ENCODE measurements at places on chromosomes 5 and 9. TPM values are rescaled to one million over a fixed set of nuclear protein-coding genes. Genes with fewer than 3 reads are reported as not detected.

DNA sequence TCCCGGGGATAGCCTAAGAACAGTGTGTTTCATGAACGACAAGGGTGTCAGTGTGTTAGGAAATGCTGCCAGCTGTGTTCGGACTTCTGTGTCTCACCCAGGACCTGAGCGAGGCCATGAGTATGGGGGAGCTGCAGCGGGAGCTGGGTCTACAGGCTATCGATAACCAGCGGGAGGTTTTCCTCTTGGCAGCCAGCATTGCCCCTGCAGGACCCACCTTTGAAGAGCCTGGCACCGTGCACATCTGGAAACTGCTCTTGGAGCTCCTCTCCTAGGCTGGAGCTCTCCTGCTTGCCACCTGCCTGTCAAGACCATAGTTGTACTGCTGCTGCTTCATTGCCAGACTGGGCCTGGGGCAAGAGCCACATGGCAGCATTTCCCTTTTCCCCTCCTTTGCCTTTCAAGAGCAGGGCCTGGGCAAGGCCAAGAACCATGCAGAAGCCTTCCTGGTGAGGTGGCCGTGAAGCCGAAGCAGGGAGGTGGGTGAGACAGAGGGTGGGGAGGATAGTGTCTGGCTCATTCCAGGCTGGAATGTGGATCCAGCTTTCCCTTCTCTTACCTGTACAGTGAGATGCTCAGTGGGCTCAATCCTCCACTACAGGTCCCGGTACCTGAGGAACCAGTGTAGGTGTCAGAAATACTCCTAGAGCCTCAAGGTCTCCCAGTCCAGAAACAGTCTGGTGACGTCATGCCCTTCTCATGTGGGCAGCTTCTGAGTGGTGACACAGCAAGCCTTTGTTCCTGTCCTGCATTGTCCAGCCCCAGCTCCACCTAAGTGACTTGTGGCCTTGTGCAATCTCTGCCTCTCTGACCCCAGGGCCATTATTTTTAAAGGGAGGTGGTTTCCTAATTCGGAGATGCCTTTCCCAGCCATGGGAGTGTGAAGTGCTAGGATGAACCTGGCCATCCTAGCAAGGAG lies 6.6 kb downstream of the ARL10 start:
- peak overlapping the region; percentile 56 for H3K27ac ChIP-seq
- no peak overlapping the region for H3K4me3 ChIP-seq
- peaks cover 9% of the 10 kb centered on the region for H3K4me1 ChIP-seq
- H3K36me3 ChIP-seq, result peaks cover 42% of the 10 kb centered on the region
- no peaks in the 10 kb centered on the region for H3K27me3 ChIP-seq
- DNase-seq, result no peak

GRCh38 chr5:171288066-171288465 lies 21.0 kb upstream of the TLX3 start:
- no peak overlapping the region for H3K4me3 ChIP-seq
- H3K4me1 ChIP-seq, result no peaks in the 10 kb centered on the region
- peaks cover 23% of the 10 kb centered on the region for H3K27me3 ChIP-seq
- H3K36me3 ChIP-seq, result no peaks in the 10 kb centered on the region

- H3K36me3 ChIP-seq, result no peaks in the 10 kb centered on the region
- H3K4me1 ChIP-seq, result peaks cover 47% of the 10 kb centered on the region
- no peaks in the 10 kb centered on the region for H3K27me3 ChIP-seq
These were observed 165.3 kb downstream of the ZNF608 start for GRCh38 chr5:124580925-124581737.

DNA sequence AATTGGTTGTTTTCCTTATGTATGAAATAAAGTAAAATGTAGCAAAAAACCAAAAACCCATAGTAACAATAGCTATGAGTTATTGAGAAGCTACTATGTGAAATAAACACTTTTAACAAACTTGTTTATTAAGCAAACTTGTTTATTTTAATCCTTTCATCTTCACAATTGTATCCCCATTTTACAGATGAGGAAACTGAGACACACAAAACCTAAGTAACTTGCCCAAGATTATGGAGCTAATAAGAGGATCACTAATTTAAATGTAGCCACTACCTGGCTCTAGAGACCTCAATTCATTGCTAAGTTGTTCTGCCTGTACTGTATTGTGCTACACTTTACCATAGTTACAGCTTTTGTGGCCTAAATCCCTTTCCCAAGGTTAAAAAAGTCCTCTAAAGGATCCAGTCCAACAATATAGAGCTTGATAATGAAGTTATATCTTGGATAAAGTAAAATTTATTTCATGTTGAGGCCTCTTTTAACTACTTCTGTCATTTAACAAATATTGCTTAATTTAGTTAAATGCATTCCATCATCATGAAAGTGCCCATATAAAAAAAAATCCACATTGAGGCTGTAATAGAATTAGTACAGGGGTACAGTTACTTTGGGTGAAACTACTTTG lies 22.1 kb downstream of the HOMER1 start:
- H3K4me3 ChIP-seq, result no peak overlapping the region
- H3K4me1 ChIP-seq, result no peaks in the 10 kb centered on the region
- peaks cover 1% of the 10 kb centered on the region for H3K27me3 ChIP-seq
- H3K36me3 ChIP-seq, result no peaks in the 10 kb centered on the region
- no peak overlapping the region for H3K27ac ChIP-seq

GRCh38 chr5:140214831-140215230 lies 39.8 kb downstream of the CYSTM1 start:
- no peaks in the 10 kb centered on the region for H3K36me3 ChIP-seq
- H3K27ac ChIP-seq, result no peak overlapping the region
- peaks cover 3% of the 10 kb centered on the region for H3K4me1 ChIP-seq
- H3K27me3 ChIP-seq, result no peaks in the 10 kb centered on the region
- no peak for DNase-seq
- no peak overlapping the region for H3K4me3 ChIP-seq

- peaks cover 6% of the 10 kb centered on the region for H3K27me3 ChIP-seq
- H3K4me3 ChIP-seq, result no peak overlapping the region
These were observed 25.8 kb downstream of the WNK2 start for GRCh38 chr9:93209576-93210323.

GRCh38 chr9:70205366-70206020 lies 53.3 kb upstream of the SMC5 start:
- DNase-seq, result no peak
- no peak overlapping the region for H3K27ac ChIP-seq
- H3K4me3 ChIP-seq, result no peak overlapping the region
- H3K4me1 ChIP-seq, result no peaks in the 10 kb centered on the region

GRCh38 chr5:31287985-31288384 lies 94.5 kb downstream of the CDH6 start:
- H3K27ac ChIP-seq, result no peak overlapping the region
- no peak overlapping the region for H3K4me3 ChIP-seq
- no peak for DNase-seq
- no peaks in the 10 kb centered on the region for H3K27me3 ChIP-seq

- no peaks in the 10 kb centered on the region for H3K4me1 ChIP-seq
- H3K27me3 ChIP-seq, result no peaks in the 10 kb centered on the region
These were observed 247.9 kb upstream of the IRX1 start for GRCh38 chr5:3347741-3348140.

DNA sequence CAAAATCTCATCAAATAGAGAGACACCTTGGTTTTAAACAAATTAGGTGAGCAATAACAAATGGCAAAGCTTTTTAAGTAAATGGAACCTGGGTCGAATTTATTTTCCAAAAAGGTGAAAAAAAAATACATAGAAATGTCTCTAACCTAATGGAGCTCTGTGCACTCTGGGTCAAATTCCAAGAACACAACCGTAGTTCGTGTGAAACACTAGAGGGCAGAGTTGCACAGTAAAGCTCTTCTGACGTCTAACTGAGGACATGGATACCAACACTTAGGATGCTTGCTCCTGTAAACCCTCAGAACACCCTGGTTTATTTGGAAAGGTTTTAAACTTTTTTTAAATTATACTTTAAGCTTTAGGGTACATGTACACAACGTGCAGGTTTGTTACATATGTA lies 18.9 kb downstream of the MARCHF11 start:
- no peaks in the 10 kb centered on the region for H3K27me3 ChIP-seq
- H3K4me3 ChIP-seq, result no peak overlapping the region
- no peaks in the 10 kb centered on the region for H3K4me1 ChIP-seq
- no peak overlapping the region for H3K27ac ChIP-seq
- H3K36me3 ChIP-seq, result no peaks in the 10 kb centered on the region
- DNase-seq, result no peak

DNA sequence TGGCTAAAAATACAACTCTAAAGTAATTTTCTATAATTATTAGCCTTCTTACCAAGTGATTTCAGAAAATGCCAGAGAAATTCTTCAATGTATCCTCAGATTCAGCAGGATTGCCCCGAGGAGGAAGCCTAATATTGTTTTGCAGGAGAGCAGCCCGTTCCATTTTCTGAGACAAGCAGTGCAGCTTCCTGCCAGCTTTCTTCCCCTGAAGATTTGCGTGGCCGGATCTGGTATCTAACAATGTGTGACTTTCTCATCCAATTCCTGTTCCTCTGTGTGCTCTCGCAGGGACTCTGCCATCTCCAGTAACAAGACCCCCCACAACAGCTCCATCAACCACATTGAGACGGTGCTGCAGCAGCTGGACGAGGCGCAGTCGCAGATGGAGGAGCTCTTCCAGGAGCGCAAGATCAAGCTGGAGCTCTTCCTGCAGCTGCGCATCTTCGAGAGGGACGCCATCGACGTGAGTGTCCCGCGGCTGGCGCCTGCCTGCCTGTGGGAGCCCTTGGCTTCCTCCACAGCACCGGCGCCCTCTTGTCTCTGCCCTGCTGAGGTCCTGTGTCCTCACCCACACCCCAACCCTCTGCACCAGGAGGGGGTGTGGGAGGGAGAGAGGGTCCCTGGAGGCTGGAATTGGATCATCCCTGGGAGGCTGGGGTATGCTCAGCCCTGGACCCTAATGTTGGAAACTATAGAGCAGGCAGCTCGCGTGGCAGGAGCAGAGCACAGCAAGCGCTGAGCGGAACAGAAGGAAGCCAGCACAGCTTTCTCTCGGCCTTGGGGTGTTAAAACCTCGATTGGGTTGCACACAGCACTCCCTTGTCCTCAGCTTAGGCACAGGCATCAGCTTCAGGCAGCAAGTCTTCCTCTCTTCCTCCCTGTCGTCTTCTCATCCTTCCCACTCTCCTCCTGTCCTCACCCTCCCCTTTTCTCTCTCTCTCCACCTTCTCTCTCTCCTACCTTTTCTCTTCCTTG lies 216.2 kb downstream of the TRIO start:
- no peaks in the 10 kb centered on the region for H3K27me3 ChIP-seq
- H3K4me1 ChIP-seq, result peaks cover 4% of the 10 kb centered on the region

GRCh38 chr9:133842721-133843227 lies 104.6 kb upstream of the SARDH start:
- H3K36me3 ChIP-seq, result peaks cover 17% of the 10 kb centered on the region
- H3K4me1 ChIP-seq, result peaks cover 42% of the 10 kb centered on the region
- no peaks in the 10 kb centered on the region for H3K27me3 ChIP-seq
- DNase-seq, result no peak
- no peak overlapping the region for H3K27ac ChIP-seq

GRCh38 chr5:77282337-77283027 lies 72.0 kb downstream of the PDE8B start:
- H3K27me3 ChIP-seq, result no peaks in the 10 kb centered on the region
- H3K27ac ChIP-seq, result no peak overlapping the region
- no peak for DNase-seq
- no peak overlapping the region for H3K4me3 ChIP-seq
- no peaks in the 10 kb centered on the region for H3K36me3 ChIP-seq
- H3K4me1 ChIP-seq, result no peaks in the 10 kb centered on the region

GRCh38 chr9:89623925-89624420 lies 19.2 kb downstream of the GADD45G start:
- no peaks in the 10 kb centered on the region for H3K36me3 ChIP-seq
- no peak overlapping the region for H3K27ac ChIP-seq
- H3K4me3 ChIP-seq, result no peak overlapping the region
- DNase-seq, result no peak
- no peaks in the 10 kb centered on the region for H3K4me1 ChIP-seq

- H3K4me1 ChIP-seq, result no peaks in the 10 kb centered on the region
- H3K36me3 ChIP-seq, result peaks cover 74% of the 10 kb centered on the region
- DNase-seq, result no peak
- H3K27ac ChIP-seq, result no peak overlapping the region
- no peaks in the 10 kb centered on the region for H3K27me3 ChIP-seq
These were observed 32.0 kb downstream of the DDX31 start for GRCh38 chr9:132637801-132638200.

DNA sequence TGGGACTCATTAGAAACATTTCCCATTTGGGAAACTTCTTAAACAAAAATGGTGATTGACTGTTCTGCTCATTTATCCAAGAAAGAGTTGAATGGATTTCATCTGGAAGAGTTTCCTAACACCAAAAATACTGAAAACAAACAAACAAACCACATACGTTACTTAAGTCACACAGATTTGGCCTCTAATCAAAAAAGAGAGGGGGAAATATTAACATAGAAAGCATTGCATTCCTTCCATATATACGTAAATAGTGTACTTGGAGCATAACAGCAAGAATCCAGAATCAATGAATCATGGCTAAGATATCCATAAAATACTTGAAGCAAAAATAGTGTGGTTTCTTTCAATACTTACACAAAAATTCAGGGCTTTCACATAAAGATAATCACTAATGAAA lies 189.8 kb upstream of the MAP3K1 start:
- H3K27ac ChIP-seq, result no peak overlapping the region
- no peaks in the 10 kb centered on the region for H3K36me3 ChIP-seq
- H3K27me3 ChIP-seq, result no peaks in the 10 kb centered on the region
- no peak overlapping the region for H3K4me3 ChIP-seq
- DNase-seq, result no peak

- peak overlapping the region; percentile 44 for H3K4me3 ChIP-seq
- no peaks in the 10 kb centered on the region for H3K27me3 ChIP-seq
- no peak for DNase-seq
These were observed 63.6 kb upstream of the BOD1 start for GRCh38 chr5:173679909-173680630.

DNA sequence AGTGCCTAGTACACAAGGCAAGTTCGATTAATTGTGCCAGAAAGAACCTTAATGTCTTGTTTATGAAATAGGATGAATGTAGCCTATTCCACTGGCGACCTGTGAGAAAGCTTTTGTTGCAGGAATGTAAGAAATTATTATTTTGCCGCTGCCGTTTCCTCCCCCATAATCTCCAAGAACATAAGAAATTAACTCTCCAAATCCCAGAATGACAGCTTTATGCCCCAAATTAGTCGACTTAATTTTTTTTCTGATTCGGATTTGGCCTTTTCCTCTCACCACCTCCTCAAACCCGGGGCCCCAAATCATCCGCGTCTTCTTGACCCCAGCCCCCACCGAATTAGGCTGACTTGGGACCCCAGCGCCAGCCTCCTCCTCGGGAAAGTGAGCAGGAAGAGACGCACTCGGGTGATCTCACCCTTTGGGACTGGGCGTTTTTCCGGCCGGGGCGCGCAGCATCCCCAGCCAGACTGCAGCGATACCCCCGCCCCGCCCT lies 682 bp upstream of the SPTAN1 start:
- H3K27me3 ChIP-seq, result no peaks in the 10 kb centered on the region
- peak overlapping the region; percentile 90 for H3K4me3 ChIP-seq
- H3K27ac ChIP-seq, result peak overlapping the region; percentile 90
- no peak for DNase-seq

The LIX1 gene
- not detected for total RNA-seq

The OR1J2 gene
- not detected for total RNA-seq

The SAXO1 gene
- total RNA-seq, result not detected

The PTAR1 gene
- total RNA-seq, result 49.5 TPM

The PRSS3 gene
- not detected for total RNA-seq

The OMD gene
- not detected for total RNA-seq

The PRR16 gene
- 0.29 TPM for total RNA-seq

Data from activated B cell treated with CpG ODN at 0.5 μM for 24 hours (primary cell).